Naive thymus-derived CD8-positive, alpha-beta T cell (primary cell): ENCODE measurements at places on chromosomes 16 and 17.

- peak; percentile 60 for DNase-seq
These were observed 562 bp downstream of the USP31 start for GRCh38 chr16:23148513-23149266.

DNA sequence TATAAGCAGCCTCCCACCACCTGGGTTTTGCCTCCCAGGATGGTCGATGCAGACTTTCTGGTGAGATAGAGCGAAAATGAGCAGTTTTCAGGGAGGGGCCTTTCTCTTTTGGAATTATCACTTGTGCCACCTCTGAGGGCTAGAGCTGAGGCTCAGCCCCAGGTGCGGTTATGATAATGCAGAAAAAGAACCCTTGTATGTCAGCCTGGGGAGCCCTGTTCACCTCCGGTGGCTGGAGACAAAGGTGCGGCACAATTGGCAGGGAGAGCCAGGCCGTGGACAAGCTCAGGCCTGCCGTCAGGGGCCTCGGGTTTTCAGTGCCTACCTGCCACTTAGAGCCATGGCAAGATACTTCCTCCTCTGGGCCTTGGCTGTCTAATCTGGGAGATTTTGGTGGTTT, 4.4 kb downstream of the SCPEP1 start:
- no peak for DNase-seq

GRCh38 chr16:61934601-61935000, 101.6 kb downstream of the CDH8 start:
- no peak for DNase-seq

- DNase-seq = no peak
These were observed 2.3 kb downstream of the GRB2 start for GRCh38 chr17:75403131-75403530.

DNA sequence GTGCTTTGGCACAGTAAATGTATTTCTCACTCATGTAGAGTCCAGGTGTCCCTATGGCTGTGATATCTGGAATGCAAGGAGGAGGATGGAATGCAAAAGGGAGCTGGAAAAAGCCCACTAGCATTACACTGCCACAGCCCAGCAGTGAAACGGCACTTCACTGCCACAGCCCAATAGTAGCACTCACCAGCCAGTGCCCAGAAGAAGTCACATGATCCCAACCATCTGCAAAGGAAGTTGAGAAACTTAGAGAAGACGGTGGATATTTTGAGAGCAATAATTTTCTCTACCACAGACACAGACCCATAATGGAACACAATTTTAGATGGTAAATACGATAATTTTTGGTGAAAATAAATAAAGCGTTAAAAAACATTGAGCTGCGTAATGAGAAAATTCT, 51.8 kb downstream of the C16orf82 start:
- DNase-seq = no peak

DNA sequence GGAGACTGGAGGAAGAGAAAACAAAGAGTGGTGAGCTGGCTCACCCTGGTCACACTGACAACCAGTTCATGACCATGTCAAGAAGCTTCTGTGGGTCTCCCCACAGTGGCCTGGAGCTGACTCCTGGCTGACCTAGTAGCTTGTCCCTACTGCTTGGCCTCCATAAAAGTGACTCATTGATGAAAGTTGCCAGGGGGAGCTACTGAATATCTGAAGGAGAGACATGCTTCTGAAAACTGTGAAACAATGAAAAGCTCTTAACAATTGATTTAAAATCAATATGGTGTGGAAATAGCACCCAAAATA, 22.0 kb downstream of the SMPD3 start:
- DNase-seq = no peak

DNA sequence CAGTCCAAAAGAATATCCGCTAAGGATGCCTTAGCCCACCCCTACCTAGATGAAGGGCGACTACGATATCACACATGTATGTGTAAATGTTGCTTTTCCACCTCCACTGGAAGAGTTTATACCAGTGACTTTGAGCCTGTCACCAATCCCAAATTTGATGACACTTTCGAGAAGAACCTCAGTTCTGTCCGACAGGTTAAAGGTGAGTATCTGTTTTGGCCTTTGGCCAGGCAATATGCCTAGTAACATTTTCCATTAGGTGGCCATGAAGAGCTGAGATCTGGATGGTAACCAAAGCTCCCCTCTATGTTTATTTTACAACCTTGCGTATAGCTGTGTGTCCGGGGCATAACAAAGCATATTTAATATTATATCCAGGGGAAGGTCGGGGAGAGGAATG, 128.0 kb upstream of the TMEM97 start:
- DNase-seq = no peak

GRCh38 chr16:86227041-86227440, 283.3 kb upstream of the FOXF1 start:
- no peak for DNase-seq

- DNase-seq = no peak
These were observed 88.0 kb downstream of the SDR42E1 start for GRCh38 chr16:81923296-81923695.

DNA sequence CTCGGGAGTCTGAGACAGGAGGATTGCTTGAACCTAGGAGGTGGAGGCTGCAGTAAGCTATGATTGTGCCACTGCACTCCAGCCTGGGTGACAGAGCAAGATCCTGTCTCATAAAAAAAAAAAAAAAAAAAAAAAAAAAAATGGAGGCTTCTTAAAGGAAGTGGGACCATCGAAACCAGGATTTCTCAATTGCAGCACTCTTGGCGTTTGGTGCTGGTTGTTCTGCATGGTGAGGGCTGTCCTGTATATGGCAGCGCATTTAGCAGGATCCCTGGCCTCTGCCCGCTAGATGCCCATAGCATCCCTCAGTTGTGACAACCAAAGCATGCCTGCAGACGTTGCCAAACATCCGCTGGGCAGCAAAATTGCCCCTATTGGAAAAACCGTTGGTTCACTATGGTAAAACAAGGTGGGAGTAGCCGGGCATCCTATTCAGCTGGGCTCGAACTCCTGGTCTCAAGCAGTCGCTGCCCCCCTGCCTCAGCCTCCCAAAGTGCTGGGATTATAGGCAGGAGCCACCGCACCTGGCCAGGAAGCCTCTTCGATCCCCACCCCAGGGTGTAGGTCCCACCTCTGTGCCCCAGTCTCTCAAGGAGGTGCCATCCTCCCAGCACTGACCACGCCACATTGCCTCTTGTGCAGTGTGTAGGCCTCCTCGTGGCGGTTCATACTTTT, 6.5 kb upstream of the NPIPB7 start:
- DNase-seq = no peak

DNA sequence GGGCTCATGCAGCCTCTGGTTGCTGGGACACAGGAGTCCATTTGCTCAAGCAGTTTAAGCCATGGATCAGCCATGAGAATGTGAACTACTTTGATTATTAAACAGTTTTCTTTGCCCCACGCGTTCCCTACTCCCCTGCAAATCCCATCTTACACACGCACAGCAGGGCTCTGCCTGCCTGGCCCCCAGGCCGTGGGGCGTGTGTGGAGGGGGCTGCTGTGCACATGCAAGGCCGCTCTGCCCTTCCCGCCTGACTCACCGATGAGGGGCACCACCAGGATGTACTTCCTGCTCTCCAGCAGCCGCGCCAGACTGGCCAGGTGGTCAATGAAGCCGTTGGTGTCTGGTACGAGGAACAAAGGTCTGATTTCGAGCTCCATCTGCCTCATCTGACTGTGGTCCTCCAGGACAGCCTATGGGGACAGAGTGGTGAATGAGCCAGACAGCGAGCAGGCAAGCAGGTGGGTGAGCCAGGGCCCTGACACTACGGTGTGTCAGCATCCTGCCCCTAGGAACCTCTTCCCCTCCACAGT, 13.7 kb downstream of the HIC1 start:
- no peak for DNase-seq

GRCh38 chr16:1277617-1278282, 21.9 kb downstream of the TPSD1 start:
- no peak for DNase-seq

DNA sequence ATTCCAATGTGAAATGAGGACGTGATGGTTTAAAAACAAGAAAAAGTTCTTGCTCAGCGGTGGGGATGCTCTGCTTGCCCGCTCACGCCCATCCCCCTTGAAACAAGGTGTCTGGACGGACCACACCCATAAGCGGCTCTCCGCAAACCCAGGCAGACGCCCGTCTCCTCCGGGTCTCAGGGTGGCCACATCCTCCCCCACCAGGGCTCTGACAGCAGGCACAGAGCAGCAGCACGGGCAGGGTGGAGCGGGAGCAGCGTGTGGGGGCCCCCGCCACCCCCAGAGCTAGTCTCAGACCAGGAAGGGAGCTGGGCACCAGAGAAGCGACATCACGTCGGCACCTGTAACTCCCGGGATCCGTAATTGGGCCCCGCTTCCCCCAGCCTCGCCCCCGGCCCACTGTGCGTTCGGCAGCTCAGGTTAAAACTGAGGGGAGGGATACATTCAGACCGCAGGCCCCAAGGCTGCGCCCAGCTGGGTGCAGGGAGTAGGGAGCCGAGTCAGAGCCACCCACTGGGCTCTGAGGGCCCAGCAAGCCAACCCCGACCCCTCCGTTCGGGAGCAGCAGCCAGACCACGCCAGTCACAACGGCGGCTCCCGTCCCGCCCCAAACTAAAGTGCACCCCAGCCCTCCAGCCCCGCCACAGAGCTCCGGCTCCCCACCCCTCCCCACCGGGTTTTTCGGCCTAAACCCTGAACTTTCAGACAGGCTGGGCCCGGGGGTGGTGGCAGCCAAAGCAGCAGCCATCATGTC, 22.0 kb downstream of the CLUH start:
- no peak for DNase-seq

DNA sequence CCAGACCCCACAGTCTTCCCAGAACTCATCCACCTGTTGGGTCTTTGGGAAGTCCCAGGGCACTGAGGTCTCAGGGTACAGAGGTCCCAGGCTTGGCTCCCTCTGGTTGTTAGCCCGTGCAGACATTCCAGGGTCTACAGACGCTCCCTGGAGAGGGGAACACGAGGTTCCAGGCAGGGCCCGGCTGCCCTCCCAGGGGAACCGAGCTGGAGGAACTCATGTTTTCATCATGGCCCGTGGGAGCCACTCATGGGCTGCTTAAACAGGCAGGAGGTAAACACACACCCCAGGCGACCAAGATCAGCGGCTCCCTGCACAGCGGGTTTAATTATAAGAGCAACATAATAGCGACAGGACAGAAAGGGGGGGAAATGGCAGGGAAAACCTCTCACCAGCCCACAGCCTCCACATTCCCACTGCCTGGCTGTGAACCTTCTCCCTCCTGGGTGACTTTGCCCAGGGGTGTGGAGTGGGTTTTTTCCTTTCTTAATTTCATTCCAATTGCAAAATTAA, 36.5 kb downstream of the TRARG1 start:
- DNase-seq = no peak

GRCh38 chr16:87389245-87389644, 2.9 kb upstream of the MAP1LC3B start:
- no peak for DNase-seq

- DNase-seq = no peak
These were observed 9.0 kb upstream of the CDH3 start for GRCh38 chr16:68636064-68636560.

DNA sequence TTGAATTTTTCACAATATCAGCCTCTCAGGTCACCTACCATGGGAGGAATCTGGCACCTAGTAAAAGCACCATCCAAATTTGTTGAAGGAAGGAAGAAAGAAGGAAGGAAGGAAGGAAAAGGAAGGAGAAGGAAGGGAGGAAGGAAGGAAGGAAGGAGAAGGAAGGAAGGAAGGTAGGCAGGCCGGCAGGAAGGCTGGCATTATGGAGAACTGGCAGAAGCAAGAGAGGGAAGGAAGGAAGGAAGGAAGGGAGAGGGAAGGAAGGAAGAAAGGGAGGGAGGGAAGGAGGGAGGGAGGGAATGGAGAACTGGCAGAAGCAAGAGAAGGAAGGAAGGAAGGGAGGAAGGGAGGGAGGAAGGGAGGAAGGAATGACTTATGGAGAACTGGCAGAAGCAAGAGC, 24.3 kb downstream of the WSCD1 start:
- DNase-seq = no peak

GRCh38 chr17:31130286-31131224, 35.8 kb downstream of the NF1 start:
- no peak for DNase-seq

DNA sequence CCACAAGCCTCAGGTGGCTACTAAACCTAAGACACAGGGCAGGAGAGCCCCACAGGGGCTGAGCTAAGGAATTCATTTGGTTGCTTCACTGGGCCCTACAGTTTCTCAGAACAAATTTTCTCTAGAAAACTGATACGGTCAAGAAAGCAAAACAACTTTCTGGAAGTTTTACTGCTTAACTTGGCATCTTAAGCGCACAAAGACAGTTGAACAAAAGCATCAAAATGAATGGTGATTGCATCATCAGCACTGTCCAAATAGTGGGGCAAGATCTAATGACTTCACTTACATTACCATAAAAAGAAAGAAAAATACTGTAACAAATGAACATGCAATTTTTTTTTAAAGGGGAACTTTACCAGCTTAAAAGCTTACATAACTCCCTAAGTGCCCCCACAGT, 47.6 kb downstream of the XPO6 start:
- DNase-seq = no peak

- DNase-seq = no peak
These were observed 29.7 kb downstream of the FAM222B start for GRCh38 chr17:28812748-28813377.

- DNase-seq = no peak
These were observed 2066.7 kb downstream of the TP53TG3F start for GRCh38 chr16:35525979-35526590.

- no peak for DNase-seq
These were observed 55.7 kb upstream of the HAS3 start for GRCh38 chr16:69049603-69050375.

GRCh38 chr17:81200201-81200600, 22.6 kb downstream of the CEP131 start:
- DNase-seq = no peak

- DNase-seq = no peak
These were observed 21.1 kb upstream of the DBNDD1 start for GRCh38 chr16:90040152-90041023.

- no peak for DNase-seq
These were observed 45.2 kb downstream of the RND2 start for GRCh38 chr17:43070257-43070656.

DNA sequence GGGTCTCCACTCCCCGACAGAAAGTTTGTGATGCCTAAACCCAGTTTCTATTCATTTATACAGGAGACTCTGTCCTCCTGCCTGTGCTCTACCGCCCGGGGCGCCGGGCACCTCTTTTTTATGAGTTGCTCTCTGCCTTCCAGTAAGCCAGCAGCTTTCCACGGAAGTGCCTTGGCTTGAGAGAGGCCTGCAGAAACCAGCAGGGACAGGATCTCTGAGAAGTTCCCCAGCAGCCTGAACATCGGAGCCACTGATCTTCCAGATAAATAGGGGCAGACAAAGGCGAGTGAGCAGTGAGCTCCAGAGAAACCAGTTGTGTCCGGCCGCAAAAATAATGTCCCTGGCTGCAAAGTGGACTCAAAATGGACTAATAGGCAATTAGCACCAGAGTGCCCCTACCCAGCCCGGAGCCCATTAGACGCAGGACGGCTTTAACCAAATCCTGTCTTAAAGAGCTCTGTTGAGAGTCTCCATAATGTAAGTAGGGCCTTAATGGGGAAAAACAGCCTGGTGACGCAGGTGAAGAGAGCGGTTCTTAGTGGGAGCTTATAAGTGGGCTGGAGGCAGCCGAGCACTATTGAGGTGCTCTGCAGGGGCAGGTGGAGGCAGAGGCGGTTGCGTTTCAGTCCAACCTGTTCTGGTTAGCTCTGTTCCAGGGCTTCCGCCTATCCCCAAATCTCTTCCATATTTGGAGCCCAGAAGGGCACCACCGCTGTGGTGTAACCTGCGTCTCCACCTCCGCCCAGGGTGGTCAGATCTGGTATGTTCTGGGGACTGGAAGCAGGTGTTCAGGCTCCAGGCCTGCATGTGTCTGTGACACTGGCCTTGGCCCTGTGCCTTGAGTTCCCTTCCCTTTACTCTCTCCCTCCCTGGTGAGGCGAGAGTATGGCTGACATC, 74.1 kb downstream of the NT5M start:
- DNase-seq = no peak
